ENCODE measurements at places on chromosomes 6 and 20.

DNA sequence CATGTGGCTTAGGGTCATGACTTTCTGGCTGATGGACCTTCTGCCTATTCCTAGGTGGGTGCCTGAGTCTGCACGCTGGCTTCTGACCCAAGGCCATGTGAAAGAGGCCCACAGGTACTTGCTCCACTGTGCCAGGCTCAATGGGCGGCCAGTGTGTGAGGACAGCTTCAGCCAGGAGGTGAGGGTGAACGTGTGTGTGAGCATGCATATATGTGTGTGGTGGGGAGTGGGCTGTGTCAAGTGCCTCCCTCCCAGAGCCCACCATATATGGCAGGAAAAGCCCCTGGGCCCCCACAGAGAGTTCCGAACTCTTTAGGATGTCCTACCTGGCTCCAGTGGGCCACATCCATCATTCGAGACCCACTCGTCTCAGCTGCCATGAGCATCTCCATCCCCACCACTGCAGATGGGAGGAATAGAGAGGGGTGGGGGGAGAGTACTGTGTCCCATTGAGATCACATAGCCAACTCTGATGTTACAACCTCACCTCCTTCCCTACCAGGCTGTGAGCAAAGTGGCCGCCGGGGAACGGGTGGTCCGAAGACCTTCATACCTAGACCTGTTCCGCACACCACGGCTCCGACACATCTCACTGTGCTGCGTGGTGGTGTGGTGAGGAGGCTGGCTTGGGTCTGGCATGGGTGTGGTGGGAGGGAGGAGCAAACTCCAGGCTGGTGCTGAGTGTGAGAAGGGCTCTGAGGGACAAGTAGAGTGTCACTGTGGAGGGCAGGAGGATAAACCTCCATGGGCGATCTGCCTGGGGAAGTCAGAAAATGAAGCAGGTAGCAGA lies 3.2 kb downstream of the SLC22A7 start:
- no peak for DNase-seq

GRCh38 chr20:58991715-58992114 lies 10.7 kb downstream of the NELFCD start:
- no peak for DNase-seq

GRCh38 chr6:75611702-75612375 lies 10.2 kb downstream of the SENP6 start:
- DNase-seq = peak; percentile 37

GRCh38 chr6:91079969-91080368 lies 493.1 kb upstream of the MAP3K7 start:
- DNase-seq = no peak

GRCh38 chr6:5398530-5398929 lies 137.2 kb downstream of the FARS2 start:
- peak; percentile 88 for DNase-seq

GRCh38 chr6:131062241-131063027 lies 611 bp downstream of the EPB41L2 start:
- DNase-seq = peak; percentile 49

- no peak for DNase-seq
Measured at GRCh38 chr20:14093652-14094051, 98.3 kb downstream of the MACROD2 start.

DNA sequence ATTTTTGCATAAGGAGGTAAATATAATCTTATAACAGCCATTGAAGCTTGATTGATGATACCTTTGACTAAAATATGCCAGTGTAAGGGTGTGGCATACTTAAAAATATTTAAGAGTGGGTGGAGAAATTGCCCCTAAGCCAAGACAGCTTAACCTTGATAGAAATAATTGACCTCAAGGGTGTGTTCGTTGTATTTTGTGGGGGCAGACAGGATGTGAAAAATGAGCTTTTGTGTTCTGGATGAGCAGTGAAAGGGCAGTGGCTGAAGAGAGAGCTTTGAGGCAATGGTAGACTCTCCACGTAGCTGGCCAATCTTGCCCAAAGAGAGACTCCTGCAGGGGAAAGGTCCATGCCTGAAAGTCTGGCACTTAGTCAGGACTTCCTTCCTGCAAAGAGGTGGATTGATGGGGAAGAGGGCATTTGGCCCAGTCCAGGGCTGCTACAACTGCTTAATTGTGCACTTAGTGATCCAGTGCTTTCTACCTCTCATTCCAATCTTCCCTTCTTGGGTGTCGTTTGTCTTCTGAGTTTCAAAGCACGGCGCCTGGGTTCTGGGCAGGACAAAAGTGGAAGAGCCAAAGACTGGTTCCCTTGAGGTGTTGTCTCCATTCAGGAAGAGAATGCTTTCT lies 15.6 kb upstream of the CD109 start:
- DNase-seq = no peak
